ENCODE measurements at places on chromosomes 11 and 22.

DNA sequence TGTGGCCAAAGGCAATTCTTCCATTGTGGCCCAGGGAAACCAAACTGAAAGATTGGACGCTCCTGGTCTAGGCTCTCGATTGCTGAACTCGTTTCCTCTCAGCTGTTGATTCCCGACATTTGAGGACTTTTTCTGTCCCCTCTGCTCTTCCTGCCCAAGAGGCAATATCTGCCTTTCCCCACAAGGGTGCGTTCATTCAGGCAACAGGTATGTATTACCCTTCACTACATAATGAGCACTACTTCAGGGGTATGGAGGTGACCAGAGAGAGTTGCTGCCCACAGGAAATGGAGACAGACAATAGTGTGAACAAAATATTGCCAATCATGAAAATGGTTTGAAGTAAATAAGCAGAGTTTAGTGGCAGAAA is 8.2 kb downstream of the PTH start:
- DNase-seq = no peak

DNA sequence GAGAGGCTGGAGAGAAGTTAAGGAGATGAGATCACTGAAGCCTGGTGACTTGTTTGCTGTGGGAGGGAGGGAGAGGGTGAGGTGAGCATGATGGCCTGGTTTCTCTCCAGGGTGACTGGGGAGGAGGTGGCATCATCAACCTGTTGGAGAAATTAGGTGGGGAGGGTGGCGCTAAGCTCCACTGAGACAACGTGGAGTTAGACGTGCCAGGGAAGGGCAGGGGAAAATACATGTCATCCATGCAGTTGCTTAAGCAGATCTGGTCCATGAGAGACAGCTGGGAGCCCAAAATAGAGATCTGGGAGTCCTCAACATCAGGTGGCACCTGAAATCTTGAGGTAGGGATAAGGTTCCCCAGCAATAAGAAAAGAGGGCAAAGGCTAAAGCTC is 9.3 kb upstream of the MAFF start:
- DNase-seq = no peak

- DNase-seq = no peak
These were observed 255.5 kb upstream of the SESN3 start for GRCh38 chr11:95486466-95486865.

DNA sequence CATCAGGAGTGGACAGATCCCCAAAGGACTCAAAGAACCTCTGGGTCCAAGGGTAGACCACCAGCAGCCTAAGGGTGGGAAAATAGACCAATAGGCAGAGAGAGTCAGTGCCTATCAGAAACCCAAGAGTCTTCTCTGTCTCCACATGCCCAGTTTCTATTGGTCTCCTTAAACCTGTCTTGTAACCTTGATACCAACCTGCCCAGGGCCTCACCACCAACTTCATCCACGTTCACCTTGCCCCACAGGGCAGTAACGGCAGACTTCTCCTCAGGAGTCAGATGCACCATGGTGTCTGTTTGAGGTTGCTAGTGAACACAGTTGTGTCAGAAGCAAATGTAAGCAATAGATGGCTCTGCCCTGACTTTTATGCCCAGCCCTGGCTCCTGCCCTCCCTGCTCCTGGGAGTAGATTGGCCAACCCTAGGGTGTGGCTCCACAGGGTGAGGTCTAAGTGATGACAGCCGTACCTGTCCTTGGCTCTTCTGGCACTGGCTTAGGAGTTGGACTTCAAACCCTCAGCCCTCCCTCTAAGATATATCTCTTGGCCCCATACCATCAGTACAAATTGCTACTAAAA is at the start of gene HBB:
HBB (minus strand) TSS at position 340 of the 579 bp plus-strand sequence; CDS start at position 290, 50 bp downstream.
- DNase-seq = no peak

DNA sequence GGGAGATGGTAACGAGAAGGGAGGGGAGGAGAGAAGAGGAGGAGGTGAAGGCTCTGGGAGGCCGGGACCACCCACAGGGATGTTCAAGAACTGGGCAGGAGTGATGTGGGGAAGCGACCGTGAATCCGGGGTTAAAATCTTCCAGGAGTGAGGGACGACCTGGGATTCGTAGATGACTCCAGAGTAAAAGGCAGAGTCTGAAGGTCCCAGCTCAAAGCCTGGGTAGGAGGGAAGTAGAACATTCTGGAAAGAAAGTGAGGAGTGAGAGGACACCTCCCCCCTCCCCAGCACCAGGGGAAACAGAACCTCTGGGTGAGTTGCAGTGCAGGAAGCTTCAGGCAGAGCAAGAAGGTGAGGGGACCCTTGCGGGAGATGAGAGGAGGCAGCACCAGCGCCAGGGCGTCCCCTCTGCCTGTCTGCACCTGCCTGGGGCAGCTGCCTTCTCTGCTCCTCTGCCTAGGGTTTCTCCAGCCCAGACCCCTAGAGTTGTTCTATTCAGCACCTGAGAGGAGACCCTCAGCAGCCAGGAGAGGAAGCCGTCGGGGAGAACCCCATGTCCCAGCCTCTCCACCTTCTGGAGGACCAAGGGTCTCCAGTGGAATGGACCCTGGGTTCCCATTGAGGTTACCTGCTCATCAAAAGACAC is 49.7 kb downstream of the LINC01488 start:
- DNase-seq = no peak
